ENCODE measurements at places on chromosomes 3 and 15.

- DNase-seq, result peak; percentile 64
These were observed 35.6 kb upstream of the RAB11A start for GRCh38 chr15:65833501-65834205.

DNA sequence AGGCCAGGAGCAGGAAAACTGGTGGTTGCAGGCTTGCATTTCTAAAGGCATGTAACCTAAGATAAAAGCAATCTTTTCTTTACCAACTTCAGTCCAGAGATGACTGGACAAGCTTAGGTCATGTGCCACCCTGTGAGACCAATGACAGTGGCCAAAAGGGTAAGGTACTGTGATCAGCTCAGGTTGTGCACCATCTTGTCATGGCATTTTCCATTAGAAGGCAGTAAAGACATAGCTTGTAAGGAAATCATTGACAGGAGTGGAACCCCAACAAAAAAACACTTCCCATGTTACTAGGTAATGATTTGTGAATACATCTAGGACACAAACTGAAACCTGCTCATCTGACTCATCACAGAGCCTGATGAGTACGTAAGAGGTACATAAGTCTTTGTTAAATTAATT, 35.2 kb downstream of the SSR3 start:
- DNase-seq, result no peak

DNA sequence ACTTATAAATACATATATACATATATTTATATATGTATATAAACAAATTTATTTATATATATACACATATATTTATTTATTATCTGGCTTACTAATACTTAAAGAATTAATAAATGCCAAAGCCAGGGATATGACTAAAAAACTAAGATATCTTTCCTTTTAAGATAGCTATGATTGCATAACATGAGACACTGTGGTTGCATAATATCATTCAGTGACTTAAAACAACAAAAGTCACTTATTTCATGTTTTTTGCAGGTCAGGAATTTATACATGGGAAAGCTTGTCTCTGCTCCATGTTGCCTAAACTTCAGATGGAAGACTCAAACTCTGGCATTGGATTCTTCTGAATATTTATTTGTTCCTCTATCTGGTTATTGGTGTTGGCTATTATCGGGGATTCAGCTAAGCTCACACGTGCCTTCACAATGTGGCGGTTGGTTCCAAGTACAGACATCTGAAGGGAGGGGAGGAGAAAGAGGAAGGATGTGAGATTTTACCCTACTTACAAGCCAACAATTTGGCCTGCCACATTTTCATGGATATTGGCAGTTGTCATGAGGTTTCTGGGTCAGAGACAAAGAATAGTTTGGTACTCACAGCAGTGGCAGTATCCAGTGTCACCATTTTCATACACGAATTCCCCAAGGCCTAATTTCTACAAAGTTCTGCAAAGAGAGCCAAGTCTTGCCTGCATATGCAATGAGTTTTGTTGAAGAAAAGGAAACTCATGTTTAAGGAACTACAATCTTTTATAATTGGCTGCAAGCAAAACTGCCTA, 381.6 kb downstream of the EPHA3 start:
- no peak for DNase-seq

- no peak for DNase-seq
These were observed 48.9 kb upstream of the AMOTL2 start for GRCh38 chr3:134423153-134423552.

DNA sequence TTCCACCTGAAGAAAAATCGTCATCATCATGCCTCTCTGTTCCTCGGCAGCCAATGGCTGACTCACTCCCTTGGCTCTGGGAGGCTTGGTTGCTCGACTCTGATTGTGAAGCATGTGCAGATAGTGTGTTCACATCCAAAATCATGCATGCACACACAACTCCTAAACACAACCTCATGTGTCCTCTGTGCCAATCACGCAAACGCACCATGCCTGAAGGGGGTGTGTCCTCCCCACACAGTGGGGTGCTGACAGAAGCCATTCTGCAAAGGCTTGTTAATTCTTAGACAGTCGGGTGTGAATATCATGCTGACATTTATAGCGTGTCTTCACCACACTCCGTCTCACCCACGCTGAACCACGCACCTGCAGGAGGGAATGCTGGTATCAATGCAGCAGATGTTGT, 11.4 kb upstream of the CCDC174 start:
- no peak for DNase-seq

GRCh38 chr3:151726016-151726415, 7.7 kb upstream of the AADACL2 start:
- DNase-seq, result no peak

- DNase-seq, result no peak
These were observed 797 bp downstream of the MAP3K13 start for GRCh38 chr3:185363662-185364203.

- no peak for DNase-seq
These were observed 99.8 kb downstream of the TRIM69 start for GRCh38 chr15:44836094-44836493.

- no peak for DNase-seq
These were observed 83.4 kb upstream of the TERB2 start for GRCh38 chr15:44873103-44873502.

GRCh38 chr3:12955651-12956315, 114.4 kb upstream of the RPL32 start:
- no peak for DNase-seq

GRCh38 chr3:8317661-8318649, 183.7 kb upstream of the LMCD1 start:
- DNase-seq, result no peak

GRCh38 chr3:159748425-159748824, 240.2 kb upstream of the IL12A start:
- no peak for DNase-seq

DNA sequence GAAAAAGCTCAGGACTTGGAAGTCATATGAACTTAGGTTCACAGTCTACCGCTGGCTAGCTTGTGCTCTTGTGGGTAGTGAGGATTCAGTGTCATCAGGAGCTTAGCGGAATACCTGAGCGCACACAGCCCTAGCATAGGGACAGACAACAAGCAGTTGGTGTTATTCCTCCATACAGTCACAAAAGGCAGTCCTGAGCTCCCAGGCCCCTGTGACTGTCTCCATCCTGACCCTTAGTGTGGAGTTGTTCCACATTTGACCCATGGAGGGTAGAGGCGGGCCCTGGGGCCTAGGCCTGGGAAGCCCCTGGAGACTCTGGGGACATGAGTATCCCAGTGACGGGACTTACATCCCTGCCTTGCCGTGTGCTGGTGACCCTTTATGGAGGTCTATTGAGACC, 131.5 kb upstream of the PLXNA1 start:
- no peak for DNase-seq

Measured in CD4-positive, alpha-beta T cell treated with Interleukin-6 for 4 hours (primary cell).